ENCODE measurements at places on chromosomes 11 and 22. TPM values are rescaled to one million over a fixed set of nuclear protein-coding genes. Genes with fewer than 3 reads are reported as not detected.

DNA sequence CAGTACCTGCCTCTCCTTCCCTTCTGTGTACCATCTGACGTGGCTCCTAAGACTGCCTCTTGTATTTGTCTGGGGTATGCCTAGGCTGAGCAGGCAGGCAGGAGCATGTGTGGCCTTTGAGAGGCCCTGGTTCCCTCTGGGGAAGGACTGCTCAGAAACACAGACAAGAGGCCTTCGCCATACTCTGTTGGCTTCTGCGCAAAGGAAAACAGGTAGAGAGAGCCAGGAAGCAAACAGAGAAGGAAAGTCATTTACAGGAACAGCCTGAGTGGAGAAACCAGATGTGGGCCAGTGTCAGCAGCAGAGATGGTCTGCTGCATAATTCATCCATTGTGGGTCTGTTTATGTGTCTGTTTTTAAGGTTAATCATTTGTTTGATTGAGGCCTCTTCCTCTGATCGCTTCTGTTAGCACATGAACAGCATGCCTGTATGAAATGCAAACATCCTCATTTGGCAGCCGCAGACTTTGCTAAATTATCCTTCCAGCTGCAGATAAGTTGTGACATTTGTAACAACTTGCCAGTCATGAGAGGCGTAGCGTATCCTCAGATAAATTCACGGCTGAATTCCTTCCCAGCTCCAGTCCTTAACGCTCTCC, 119.4 kb downstream of the GALNT18 start:
- no peak for DNase-seq

- no peak for DNase-seq
Observed at GRCh38 chr22:30227438-30228228, 18.9 kb downstream of the LIF start.

The EFCAB6 gene
- 2.6 TPM for total RNA-seq

DNA sequence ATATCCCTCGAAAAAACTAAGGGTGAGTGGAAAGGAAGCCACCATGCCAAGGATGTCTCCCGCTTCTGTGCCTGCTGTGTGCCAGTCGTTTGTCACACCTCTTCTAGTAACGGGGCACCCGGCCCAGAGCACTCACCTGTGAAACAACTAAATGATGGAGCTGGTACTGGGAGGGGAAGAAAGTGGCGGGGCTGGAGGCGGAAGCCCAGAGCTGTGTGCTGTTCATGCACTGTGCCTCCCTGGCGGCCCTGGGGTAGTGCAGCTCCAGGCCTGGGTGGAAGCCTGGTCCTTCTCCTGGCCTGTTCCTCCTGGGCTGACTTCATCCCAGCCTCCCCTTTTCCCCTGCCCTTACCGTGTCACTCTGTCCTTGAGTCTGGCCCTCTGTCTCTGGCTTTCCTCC, 130.2 kb downstream of the CEP164 start:
- no peak for DNase-seq

- no peak for DNase-seq
Observed at GRCh38 chr11:30863209-30863608, 277.1 kb upstream of the MPPED2 start.

The RFPL1 gene
- total RNA-seq = not detected

- DNase-seq = no peak
Observed at GRCh38 chr11:122275508-122275907, 159.5 kb upstream of the BLID start.

The TMA7B gene
- total RNA-seq = not detected

DNA sequence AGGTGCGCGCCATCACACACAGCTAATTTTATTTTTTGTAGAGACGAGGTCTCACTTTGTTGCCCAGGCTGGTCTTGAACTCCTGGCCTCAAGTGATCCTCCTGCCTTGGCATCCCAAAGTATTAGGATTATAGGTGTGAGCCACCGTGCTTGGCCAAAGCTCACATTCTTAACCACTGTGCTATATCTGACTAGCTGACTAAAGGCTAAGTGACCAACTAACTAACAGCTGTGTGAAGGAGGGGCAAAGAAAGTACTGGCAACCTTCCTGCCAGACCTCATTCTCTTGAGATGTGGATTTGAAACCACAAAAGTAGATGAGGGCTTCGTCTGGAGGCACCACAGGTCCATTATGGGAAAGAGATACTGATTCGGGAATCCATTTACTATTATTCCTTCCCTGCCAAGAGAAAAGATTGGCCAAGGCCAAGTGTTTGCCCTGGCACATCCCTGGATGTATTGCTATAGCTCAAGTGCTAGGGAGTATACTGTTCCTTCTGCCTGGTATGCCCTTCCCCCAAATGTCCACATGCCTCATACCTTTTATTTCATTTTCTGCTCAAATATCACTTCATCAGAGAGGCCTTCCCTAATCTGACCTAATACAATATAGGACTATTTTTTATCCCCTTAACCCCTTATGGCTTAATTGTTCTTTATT, 52.7 kb upstream of the RRM1 start:
- DNase-seq = no peak

The OR5L1 gene
- total RNA-seq = not detected

The MS4A15 gene
- total RNA-seq = not detected

The STX3 gene
- 25.4 TPM for total RNA-seq

The APBB1 gene
- total RNA-seq = 5.2 TPM

DNA sequence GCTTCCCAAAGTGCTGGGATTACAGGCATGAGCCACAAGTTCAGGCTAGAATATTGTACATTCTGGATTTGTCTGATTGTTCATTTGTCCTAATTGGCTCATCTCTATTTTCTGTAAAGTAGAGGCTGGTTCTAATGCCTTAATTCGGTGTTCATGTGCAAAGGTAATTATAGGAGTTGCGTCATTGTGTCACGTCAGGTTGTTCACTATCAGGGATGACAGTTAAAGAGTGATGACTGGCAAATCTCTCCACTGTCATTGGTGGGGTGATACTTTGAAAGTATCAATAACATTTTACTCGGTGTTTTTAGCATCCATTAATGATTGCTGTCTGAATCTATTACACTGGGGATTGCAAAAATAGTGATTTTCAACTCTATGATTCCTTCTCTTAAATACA, 103.5 kb downstream of the HIPK3 start:
- DNase-seq = no peak

The FAM111B gene
- total RNA-seq = 19.9 TPM

DNA sequence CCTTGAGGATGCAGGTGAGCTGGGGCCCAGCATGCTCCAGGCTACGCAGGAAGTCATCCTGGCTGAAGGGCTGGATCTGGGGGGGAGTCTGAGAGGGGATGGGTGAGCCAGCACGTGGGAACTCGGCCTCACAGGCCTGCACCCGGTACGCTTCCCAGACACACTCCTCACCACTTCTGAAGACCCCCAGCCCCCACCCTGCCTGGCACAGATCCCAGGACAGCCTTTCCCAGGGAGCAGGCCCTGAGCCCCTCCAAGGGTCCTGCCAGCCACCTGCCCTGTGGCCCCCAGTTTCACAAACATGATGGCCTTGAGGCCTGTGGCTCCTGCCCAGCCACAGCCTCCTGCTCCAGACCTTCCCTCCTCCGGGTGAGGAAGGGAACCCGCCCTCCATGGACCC, 5.6 kb upstream of the PLXNB2 start:
- no peak for DNase-seq

DNA sequence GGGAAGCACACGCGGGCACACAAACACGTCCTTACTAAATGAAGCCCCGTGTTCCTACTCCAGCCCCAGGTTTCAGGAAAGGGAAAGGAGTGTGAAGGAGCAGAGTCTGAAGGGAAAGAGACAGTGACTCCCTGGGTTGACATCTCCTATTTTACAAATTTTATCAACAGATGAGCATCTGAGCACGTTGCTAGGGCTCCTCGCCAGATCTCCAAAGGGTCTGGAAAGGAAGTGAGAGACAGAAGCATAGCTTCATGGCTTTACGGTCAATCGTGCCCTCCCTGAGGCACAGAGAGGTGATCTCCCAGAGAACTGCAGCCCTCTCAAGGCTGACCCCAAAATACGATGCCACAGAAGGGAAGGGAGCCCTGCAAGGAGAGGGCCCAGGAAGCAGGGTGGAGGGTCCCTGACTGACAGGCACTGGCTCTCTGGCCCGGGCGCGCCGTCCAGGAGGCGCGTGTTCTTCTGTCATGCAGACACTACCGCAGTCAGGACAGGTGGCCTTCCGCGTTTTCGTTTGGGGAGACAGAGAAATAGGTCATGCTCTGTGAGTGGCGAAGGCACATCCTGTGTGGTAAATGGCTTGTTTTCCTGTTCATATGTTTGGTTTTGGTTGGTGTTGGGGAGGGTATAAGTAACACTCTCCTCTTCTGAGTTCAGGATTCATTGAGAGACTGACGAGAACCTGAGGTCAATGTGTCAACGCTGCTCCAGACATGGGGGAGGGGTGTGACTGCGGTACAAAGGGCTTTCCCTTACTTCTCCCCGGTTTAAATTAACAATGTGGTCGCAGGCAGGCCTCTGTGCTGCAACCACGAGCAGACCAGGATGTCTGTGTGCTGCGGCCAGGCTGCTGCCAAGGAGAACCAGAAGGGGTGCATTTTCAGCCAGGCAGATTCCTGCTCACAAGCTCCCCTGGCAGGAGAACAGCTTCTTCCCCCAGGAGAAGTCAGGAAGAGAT, 813.3 kb downstream of the OPCML start:
- peak; percentile 39 for DNase-seq

DNA sequence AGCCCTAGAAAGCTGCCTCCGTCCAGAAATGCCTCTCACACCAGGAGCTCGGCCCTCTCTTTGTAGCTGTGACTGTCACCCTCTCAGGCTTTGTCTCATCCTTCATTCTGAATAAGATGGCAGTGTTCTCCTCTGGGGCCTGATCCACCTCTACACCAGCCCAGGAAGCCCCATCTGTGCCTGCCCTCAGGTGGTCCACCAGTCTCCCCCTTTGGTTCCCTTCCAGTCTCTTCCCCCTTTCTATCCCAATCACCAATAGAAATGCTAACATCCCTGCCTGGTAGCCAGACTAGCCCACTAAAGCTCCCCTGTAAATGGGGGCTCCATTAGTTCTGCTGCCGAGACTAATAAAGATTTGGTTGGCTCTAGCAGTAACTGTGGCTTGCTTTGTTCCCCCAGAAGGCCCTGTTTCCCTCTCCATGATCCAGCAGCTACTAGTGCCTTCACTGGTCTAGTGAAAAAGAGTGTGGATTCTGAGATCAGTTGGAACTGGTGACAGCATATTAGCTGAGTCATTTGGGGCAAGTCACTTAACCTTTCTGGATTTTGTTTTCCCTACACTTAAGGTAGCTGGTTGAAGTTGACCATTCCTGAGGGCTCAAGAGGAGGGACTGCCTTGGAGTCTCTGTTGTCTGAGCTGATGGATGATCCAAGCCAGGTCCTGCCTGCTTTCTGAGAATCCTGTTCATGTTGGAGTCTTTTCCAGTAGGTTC, 16.2 kb downstream of the PLEKHB1 start:
- no peak for DNase-seq

The MUC6 gene
- not detected for total RNA-seq

The APOL5 gene
- total RNA-seq = not detected

- DNase-seq = no peak
Observed at GRCh38 chr11:128151780-128152179, 435.6 kb downstream of the ETS1 start.

DNA sequence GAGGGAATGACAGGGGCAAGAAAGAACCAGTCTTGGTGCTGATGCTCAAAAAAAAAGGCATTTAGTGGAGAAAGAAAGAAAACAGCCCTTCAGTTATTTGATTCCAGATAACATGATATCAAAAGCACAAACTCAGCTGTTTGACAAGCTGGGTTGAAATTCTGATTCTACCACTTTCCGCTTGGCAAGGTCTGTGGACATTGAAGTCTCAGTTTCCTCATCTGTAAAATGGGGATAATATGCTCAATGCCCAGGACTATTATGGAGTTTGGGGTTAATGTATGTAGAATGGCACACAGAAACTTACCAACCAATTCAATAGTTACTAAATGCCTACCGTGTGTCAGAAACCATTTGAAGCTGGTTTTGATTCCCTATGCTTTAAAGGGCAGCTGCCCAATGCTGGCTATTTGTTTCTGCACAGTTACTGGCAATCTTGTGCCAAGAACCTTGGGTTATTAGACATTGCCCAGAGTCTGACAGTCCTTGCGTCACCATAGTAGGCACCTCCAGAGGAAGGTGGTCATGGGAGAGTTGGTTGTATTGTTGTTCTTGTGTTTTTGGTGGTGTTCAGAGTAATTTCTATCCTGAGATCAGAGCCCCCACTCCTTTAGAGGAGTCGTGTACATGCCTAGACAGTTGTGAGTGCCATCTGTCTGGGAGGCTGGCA, 19.5 kb downstream of the ELF5 start:
- DNase-seq = no peak

DNA sequence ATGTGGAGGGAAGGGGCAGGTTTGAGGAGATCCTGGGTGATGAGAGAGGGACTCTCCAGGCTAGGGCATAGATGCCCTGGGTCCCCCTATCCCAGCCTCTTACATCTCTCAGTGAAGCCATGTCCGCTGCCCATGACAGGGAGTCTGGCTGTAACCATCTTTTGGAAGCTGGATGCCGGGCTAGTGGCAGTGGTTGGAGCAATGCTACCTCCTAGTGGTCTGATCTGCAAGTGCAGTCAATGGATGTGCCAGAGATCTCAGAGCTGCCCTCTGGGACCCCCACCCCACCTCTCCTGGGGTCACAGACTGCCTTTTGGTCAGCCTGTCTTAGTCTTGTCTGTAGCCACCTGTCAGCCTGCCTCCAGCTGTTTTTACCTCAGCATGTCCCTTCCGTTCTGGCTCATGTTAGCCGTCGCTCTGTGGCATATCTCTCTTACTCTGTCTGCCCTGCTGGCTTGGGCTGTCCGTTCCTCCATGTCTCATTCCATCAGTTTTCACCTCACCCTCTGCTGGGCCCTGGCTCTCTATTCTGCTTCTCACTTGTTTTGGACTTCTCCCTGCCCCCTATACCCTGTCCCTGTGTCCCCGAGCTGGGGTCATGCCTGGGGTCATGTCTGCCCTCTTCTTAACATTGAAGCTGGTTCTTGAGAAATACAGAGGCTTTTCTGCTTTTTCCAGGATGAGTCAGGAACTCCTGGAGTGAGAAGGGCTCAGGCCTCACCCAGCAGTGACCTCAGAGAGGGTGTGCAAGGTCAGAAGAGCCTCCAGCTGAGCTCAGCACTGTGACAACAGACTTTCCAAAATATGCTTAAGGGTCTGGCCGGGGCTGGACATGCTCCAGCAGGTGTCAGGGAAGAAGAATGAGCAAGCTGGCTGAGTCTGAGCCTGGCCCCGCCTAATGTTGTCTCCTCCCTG, 52.0 kb upstream of the THY1 start:
- peak; percentile 61 for DNase-seq

GRCh38 chr11:16099343-16099900, 256.9 kb downstream of the SOX6 start:
- DNase-seq = no peak

- DNase-seq = no peak
Observed at GRCh38 chr22:20729194-20729593, 44.7 kb upstream of the SERPIND1 start.

GRCh38 chr11:72848846-72849466, 34.7 kb downstream of the ATG16L2 start:
- peak; percentile 31 for DNase-seq
